Hippocampal formation (tissue), 2 donors: ENCODE measurements at places on chromosomes 4 and X.

GRCh38 chr4:81884986-81885385, 413.3 kb upstream of the RASGEF1B start:
- no peak for DNase-seq

DNA sequence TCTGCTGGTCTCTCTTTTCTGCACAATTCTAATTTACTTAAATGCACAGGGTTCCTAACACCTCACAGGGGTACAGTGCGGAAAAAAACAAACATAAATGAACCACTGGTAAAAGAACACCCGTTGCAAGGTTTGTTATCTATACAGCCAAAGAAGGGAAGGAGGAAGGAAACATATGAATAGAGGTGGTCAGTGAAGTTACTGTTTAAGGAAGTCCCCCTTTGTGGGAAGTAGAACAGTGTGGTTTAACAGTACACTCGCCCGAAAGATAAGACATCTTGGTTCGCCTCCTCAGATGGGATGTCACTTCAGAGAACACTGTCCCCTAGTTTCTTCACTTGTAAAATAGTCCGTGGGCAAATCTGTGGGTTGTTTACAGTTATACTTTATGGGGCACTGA, 57.5 kb downstream of the TEC start:
- no peak for DNase-seq

DNA sequence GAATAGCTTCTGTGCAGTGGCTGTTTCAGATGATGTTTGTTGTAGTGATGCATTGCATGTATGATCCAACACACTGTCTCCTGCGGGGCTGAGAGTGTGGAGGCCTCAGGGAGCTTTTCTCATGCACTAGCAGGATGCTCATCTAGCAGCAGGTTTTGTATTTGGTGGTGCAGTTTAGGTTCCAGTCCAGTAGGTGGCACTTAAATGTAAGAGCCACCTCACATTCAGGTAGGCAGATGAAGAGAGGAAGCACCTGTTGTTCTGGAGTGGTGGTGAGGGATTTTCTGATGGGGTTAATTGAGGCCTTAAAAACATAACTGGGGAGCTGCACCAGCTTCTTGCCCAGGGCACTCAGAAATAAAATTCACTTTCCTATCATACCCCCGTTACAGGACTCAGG, 300.9 kb downstream of the SPIN4 start:
- DNase-seq = no peak

DNA sequence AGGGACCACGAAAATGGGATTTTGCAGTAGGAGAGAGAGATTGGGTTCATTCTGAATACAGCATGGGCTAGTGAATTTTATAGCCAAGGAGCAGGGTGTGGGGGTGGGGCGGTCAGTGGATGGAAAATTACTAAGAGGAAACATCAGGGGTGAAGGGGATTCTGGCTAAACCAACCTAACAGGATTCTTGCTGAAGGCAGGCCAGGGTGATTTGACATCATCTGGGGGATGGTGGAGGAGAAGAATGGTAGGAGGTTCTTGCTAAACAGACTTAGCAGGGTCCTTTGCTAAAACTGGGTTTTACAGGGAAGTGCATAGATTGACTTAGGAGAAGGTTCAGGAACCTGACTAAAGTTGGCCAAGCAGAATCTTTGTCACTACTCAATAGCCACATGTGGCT, 91.9 kb downstream of the DNAAF6 start:
- no peak for DNase-seq

- no peak for DNase-seq
These were observed 6.5 kb downstream of the CENPU start for GRCh38 chr4:184727430-184727829.

DNA sequence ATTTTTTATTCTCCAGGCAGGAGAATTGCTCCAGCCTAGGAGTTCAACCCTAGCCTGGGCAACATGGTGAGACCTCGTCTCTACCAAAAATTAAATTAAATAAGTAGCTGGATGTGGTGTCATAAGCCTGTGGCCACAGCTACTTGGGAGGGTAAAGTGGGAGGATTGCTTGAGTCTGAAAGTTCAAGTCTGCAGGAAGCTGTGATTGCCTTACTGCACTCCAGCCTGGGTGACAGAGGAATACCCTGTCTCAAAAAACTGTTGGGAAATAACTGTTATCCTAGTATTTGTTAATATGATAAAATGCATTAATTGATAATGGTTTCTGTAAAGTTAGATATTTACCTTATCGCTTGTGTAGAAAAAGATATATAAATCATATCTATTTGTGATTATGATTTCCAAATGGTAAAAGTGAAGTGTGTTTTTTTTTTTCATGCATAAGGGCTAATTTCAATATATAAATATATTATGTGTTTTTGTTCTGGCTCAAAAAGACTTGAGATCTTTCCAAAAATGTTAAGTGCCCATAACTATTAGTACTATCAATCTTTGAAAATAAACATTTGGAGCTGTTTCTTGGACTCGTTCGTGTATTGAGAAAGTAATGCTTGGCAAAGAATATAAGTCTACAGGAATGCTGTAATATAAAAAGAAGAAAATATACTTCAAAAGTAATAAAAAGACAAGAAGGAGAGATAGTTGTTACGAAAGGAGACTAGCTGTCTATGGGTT, 396.6 kb downstream of the ADGRL3 start:
- DNase-seq = no peak

DNA sequence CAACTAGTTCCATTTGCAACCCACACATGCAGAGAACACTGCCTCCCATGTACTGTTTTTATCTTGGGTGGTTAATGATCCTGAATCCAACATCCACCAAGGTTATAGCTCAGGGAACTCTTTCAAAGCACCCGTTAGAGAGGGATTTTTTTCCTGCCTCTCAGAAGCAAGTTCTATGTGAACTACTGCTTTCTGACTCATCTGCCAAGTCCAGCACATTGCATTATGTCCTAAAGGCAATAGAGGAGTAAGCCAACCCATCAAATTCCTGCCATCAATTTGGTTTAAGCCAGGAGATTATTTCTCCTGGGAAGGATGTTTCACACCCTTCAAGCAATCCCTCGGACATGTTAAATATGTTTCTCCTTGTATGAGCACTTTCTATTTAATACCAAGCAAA, 334.5 kb downstream of the GASK1B start:
- no peak for DNase-seq

GRCh38 chr4:24404281-24404680, 180.1 kb downstream of the DHX15 start:
- no peak for DNase-seq

- no peak for DNase-seq
These were observed 123.7 kb upstream of the MAP3K15 start for GRCh38 chrX:19639056-19639455.

- DNase-seq = no peak
These were observed 28.3 kb upstream of the MAP9 start for GRCh38 chr4:155405059-155405458.

DNA sequence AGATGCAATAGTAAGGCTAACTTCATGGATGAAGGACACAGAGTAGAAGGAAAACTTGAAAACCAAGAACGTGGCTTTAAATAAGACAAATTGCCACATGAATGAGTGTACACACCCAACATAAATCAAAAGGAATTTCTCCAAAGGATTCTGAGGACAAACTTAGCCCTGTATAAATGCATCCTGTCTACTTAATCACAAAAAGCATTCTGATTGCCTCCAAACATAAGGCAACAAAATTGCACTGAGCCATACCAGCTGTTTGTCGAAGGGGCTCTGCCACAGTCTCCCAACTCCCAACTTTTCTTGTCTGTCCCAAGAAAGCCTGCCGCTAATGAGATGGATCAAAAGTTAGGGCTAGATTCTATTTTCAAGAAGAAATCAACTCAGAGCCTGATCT, 194.3 kb downstream of the SOWAHB start:
- DNase-seq = no peak

DNA sequence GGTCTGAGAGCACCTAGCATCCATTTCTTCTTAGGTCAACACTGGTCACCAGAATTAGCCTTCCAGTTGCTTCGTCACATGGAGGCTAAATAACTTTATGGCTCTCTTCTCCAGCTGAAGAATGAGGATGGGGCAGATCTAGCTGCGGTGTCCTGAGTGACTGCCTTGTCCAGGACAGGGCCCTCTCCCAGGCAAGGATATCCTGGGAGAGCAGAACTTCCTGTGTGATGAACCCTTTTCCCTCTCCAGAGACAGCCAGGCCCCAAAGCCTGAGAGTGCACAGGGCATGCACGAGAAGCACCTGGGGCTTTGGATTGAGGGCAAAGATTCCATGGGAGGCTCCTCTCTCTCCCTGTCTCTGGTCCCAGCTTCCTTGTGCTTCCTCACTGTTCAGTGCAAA, 108.2 kb upstream of the MAMLD1 start:
- no peak for DNase-seq

DNA sequence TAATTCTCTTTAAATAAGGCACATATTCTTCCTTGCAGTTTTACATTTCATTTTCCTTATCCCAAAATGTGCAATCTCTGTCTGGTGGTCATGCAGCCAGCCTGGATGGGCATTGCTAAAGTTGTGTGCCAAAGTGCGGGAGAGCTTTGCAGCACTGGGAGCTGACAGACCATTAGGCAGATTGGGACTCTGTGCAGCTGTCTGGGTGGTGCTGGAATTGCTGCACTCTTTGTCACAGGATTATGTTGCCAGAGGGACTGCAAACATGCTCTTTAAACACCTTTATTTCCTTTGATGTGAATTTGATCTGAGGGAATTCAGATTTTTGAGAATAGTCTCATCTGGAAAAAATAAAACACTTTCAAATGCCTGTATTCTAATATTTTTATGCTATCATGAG, 956.2 kb upstream of the DIAPH2 start:
- no peak for DNase-seq

GRCh38 chr4:154946113-154946512, 165.0 kb downstream of the RBM46 start:
- DNase-seq = no peak

DNA sequence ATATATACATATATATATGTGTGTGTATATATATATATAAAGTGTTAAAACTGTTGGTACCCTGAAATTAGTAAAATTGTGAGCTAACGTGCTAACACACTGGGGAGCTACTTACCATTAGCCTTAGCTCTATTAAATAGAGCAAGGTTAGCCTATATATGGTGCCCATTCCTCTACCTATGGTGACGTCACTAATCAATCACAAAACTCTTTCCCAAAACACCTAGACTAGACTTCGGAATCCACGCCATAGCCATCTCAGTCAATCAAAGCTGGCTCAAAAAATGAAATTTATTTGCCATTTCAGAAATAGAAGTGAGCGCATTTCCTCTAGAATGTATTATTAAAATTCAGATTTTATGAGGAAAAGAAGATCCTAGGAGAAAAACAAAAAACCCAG, 229.0 kb upstream of the TENM3 start:
- no peak for DNase-seq

GRCh38 chr4:149047368-149047767, 605.2 kb upstream of the NR3C2 start:
- no peak for DNase-seq

DNA sequence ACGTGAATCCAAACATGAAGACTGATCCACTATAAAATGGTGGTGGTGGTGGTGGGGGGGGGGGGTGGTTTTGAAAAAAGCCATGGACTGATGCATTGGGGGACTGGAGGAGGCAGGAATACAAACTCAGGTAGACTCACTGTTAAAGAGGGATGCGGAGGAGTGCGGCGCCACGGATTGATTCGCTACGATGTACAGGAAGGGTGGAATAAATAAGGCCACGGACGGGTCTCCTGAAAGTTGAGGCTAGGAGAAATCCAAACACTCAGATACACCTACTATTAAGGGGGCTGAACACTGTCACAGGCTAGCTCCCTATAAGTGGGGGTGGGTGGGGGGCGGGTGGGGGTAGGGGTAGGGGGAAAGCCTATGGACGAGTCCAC, 591 bp downstream of the ELK1 start:
- DNase-seq = no peak

DNA sequence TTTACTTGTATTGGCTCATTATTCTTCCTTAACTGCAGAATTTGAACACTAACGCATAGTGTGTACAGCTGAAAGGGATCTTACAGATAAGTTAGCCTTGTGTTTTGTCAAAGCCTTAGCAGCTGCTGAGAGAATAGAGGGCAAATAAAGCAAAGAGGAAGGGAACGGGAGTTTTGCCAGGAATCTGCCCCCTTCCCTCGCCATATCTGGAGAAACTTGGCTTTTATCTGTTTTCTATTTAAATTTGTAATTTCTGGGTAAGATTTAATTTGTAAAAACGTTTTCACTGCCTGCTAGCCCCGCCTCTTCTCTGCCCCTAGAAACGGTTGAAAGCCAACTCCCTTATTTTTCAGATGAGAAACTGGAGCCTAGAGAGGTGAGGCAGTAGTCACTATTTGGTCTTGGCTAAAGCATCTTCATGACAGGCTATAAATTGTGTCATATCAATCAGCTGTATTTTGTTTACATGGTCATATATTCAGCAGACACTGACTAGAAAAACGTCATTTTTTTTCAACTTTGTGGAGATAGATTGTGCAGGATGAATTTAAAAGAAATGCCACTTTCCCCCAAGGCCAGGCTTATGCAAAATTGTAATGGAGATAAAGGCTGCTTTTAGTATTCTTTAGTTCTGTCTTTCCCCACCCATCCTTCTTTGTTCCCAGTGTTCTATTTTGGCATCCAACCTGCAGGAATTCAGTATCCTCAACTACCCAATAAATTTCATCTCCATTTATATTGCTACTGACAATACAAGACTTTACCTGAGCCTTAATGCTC, 319.4 kb downstream of the SH2D1A start:
- DNase-seq = no peak

DNA sequence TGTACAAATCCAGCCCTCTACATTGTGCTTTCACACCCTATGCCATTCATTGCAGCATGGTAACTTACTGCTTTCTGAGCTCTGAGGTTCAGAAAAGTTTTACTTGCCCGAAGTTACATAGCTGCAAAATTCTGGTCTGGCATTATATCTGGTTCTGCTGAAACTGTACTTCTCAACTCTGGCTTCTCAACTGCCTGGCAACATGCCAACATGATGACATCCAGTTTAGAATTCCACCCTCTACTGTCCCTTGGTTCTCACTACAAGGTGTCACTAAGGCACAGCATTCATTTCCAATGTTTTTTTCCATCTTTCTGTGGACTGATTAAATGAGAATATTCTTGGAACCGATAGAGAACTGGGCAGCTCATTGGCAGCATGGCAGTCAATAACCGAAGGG, 242.9 kb upstream of the PRPS2 start:
- no peak for DNase-seq

DNA sequence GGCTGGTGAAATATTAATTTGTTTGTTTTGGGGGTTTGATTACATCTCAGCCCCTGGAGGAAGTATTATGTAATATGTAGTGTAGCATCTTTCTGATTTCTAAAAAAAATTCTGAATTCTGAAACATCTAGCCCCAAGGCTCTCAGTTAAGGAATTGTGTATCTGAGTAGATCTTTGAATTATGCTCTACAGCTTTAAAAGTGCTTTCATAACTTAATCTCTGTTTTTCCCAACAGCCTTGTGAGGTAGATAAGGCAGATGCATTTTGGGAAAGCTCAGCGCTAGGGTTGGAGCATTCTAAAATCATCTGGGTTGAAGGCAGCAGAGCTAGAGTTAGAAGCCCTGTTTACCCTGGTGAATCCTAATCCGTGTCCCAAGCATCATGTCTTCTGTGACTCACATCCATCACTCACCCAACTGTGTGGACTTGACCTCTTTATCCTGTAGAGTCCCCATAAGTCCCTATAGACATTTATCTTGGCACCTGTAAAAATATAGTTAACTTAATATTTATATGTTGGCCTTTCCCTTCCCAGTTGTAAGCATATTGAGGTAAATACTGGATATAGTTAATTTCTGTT, 49.8 kb downstream of the FNIP2 start:
- no peak for DNase-seq

- no peak for DNase-seq
These were observed 27.6 kb upstream of the TMEM184C start for GRCh38 chr4:147589586-147589985.

- DNase-seq = no peak
These were observed 179.1 kb upstream of the TBC1D9 start for GRCh38 chr4:140935254-140935653.
